Dorsolateral prefrontal cortex (tissue), 122 donors: ENCODE measurements at places on chromosomes 2 and 18.

GRCh38 chr2:9415516-9416169 lies 7.7 kb downstream of the ITGB1BP1 start:
- DNase-seq = no peak

DNA sequence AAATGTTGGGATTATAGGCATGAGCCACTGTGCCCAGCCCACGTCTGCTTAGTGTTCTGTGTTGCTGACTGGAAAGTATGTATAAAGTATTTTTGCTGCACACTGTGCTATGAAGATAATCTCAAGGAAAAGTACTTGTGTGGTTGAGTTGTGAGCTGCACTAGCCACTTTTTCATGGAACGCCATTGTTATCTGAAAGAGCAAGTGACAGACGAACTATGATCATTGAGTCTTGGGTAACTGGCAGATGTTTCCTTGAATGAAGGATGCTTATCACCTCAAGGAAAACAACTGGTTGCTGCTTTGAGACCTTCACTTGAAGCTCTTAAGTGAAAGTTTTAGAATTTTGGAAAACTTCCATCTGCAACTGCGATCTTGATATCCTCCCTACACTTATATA lies 82.2 kb upstream of the KCTD1 start:
- no peak for DNase-seq

DNA sequence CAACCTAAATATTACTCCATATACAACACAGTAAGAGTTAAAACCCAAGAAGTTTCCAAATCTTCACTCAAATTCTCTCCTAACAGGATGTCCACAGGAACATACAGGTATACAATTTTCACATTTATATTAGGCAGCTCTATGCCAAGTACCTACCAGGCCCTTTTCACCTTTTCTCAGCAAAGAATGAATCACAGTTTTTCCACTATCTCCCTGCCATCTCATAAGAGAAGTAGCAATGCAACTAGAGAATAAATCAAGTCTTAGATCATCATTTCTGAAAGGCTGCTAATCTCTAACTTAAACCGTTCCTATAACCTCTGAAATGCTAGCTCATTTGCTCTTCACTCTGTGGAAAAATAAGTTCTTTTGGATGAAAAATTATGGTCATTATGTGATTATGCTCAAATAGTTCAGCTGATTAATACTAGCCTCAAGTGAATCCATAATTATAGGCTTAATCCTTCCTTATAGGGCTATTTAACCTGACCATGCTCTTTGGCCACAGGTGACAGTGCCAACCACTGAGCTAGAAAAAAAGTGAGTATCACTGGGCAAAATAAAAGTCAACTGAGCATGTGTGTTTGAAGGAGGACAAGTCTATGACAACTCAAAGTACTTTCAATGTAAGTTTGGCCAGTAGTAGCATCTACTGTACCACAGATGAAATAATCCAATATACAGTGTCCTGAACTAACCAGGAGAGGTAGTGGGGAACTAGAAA lies 79.7 kb downstream of the COBLL1 start:
- DNase-seq = no peak

GRCh38 chr2:60334610-60335009 lies 218.8 kb downstream of the BCL11A start:
- DNase-seq = no peak

- DNase-seq = no peak
These were observed 409.4 kb upstream of the SYT4 start for GRCh38 chr18:43686709-43687108.

GRCh38 chr2:238945433-238946150 lies 97.7 kb downstream of the TWIST2 start:
- peak; percentile 70 for DNase-seq

GRCh38 chr2:226981791-226982326 lies 146.0 kb downstream of the RHBDD1 start:
- DNase-seq = no peak

DNA sequence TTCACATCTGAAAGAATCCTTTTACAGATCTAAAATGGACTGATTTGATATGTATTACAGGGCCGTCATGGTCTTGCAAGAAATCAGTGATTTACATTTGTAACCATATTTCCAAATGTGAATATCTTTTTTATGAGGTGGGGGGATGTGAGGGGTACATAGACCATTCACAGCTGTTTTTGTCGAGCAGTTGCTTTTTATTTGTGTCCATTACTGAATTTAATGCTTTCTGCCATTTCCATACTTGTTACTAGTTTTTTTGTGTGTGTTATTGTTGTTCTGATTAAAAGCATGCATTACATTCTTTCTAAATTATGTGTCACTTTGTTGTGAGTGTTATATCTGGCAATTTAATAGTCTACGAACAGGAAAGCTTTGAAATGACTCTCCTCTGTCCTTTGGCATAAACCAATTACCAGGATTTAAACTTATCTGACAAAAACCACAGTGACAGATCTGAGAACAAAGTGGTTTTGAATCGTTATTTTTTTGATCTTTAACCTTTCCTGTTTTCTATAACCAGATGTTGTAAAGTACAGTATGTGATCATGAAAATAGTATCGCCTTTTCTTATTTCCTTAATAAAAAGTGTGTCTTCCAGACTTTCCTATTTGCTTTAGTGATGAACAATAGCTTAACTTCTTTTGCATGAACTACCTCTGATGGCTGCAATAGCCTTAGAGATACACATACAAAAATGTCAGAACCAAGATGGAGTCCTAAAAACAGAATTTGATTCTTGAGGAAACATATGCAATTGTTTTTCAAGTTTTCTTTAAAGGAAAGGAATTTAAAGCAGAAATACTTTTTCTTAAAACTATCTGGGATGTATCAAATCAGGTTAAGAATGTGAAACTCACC lies 354.2 kb upstream of the ACVR2A start:
- DNase-seq = no peak

DNA sequence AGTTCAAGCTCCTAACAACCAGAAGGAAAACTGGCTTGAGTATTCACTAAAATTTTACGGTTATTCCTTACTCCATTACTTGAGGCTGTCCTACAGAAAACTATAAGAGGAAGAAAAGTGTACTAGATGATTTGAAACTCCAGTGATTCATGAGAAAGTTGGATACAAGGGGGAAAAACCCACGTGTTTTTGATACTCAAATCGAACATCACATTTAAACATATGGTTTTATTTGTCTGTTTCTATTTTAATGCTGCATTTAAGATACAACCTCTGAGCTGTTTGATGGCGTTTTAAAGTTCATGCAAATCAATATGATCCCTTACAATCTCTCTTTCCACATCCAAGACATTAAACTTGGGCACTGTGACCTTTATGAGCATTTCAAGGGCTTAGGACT lies 125.1 kb upstream of the LMAN1 start:
- DNase-seq = no peak

- DNase-seq = no peak
These were observed 480.8 kb downstream of the TMX3 start for GRCh38 chr18:68234131-68234530.

- DNase-seq = no peak
These were observed 28.0 kb upstream of the FOSL2 start for GRCh38 chr2:28364610-28365009.

DNA sequence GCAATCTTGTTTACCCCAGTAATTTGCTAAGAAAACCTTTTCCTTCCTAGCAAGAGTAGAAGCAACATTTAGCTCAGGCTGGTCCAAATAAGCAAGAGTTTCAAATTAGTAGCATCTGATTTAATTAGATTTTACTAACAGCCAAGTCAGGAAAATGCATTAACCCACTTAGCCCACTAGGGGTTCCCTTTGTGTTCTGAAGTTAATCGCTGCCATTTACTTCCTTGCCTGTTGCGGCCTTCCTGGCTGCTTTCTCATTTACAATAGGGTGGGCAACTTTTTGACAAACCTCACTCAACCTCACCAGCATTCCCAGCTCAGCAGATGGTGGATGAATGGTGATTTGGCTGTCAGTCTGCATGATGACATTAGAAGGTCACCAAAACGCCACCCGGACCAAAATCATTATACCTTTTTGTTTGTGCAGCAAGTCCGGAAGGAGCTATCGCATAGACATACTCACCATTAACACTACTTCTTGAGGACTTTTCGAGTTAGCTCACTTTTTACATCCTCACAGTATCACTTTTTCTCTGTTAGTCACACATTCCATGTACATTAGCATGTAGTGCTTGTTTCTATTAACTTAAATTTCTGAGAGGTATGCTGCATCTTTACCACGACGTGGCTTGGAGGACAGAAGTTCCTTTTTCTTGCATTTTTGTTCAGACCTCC lies 101.5 kb upstream of the SETBP1 start:
- DNase-seq = no peak

DNA sequence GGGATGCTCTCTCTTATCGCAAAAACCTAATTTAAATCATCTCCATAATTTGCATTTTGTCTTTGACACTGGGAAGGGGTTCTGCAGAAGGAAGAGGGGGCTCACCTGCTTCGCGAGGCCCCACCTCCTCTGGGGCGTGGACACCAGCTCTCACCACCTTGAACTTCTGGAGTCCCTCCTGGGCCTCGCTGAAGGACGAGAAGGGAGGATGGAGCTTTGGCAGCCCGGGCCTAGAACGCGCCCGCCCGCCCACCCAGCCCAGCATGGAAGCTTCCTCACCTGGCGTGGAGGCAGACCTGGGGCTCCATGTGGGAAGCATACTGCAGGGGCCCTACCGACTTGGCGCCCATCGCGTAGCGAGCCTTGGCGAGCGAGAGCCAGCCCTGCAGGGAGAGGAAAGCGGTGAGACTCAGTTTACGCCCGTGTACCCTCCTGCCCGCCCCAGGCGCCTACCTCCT lies 1.1 kb upstream of the IMP4 start:
- no peak for DNase-seq

DNA sequence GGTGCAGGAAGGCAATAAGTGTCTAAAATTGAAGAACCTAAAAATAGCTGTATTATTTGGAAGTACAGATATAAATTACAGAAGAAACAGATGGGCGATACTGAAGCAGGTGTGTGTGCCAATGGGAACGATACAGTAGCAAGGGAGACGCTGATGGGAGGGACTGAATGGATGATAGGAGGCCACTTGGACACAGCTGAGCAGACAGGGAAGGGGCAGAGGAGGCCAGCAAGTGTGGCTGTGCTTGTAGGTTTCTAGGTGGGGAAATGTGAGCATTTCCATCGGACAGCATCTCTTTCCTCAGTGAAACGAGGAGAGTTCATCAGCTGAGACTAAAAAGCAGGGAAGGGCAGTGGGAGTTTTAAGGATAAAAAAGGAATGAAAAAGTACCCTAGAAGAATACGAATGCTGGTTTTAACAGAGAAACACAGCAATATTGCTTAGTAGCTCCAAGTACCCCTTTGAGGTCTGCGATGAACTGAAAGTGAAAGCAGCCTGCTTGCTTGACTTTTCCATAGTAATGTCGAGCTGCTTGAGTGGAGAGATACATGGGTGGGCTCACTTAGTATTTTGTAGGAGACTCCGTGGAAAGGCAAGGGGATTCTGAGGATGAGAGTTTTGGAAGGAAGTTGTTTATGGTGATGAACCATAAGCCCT lies 91.7 kb upstream of the EPC2 start:
- DNase-seq = no peak

DNA sequence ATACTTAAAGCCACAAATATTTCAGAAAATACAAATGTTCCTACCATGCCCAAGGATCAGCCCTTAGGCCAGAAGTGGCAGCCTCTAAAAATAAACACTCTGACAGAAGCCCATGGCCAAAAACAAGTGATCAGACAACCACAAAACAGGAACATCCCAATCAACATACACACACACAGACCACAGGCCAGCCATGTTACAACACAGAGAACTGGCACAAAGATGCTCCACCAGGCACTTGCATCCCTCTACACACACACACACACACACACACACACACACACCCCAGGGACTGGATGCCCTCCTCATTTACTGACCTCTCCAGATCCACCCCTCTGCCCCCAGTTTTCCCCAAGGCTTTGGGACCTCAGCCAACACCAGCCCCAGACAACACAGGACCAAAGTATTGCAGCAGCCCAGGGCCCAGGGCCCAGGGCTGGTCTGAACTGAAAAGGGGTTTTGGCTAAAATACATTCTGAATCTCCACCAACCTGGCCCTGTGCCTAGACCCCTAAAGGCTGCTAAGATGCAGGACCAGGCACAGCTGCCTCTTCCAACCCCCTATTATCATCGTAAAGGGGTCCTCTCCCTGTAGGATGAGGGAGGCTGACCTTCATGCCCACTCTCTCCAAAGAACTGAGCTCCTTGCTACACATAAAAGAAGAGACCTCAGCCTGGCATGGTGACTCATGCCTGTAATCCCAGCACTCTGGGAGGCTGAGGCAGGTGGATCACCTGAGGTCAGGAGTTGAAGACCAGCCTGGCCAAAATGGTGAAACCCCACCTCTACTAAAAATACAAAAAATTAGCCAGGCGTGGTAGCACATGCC lies 151.4 kb downstream of the TNS1 start:
- DNase-seq = no peak

DNA sequence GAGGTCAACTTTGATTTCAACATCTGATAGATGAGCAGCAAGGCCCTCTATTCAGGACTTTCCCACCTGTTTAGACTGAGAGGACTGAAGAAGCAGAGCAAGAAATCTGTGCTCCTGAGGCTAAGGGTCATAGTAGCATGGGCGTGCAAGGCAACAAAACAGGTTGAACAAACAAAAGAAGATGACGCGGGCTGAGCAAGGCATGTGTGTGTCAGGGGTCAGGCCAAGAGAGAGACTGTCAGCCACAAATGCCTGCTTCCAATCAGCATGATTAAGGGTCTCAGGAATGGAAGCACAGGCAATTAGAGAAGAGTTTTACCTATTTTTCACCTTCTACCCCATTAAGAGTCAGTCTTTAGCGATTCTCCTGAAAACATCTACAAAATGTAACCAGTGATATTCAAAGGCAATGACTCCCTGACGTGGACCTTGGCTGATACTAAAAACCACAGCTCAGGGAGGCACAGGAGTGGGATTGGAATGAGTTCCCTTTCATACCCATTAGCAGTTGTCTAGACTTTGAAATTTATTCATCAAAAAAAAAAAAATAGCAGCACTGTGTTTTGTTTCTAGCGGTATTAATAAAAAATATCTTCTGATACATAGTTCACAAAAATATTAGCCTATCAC lies 81.9 kb downstream of the DYNAP start:
- DNase-seq = no peak

GRCh38 chr2:26740890-26741302 lies 23.2 kb upstream of the SLC35F6 start:
- no peak for DNase-seq

- no peak for DNase-seq
These were observed 584.8 kb downstream of the TSN start for GRCh38 chr2:122340246-122340645.

- DNase-seq = no peak
These were observed 19.3 kb downstream of the RBMS1 start for GRCh38 chr2:160474319-160474645.

GRCh38 chr18:68676913-68677312 lies 38.0 kb downstream of the TMX3 start:
- DNase-seq = no peak

GRCh38 chr18:45330170-45330594 lies 285.1 kb upstream of the SLC14A2 start:
- no peak for DNase-seq
